ENCODE measurements at places on chromosomes 12 and 14.
A peak's percentile ranks its signal among the peaks of the same experiment; 100 is the strongest.

GRCh38 chr12:104722601-104723534 is 235.2 kb downstream of the SLC41A2 start:
- no peak for DNase-seq

- no peak for DNase-seq
These were observed 3.9 kb upstream of the PPP1R1A start for GRCh38 chr12:54592316-54592715.

DNA sequence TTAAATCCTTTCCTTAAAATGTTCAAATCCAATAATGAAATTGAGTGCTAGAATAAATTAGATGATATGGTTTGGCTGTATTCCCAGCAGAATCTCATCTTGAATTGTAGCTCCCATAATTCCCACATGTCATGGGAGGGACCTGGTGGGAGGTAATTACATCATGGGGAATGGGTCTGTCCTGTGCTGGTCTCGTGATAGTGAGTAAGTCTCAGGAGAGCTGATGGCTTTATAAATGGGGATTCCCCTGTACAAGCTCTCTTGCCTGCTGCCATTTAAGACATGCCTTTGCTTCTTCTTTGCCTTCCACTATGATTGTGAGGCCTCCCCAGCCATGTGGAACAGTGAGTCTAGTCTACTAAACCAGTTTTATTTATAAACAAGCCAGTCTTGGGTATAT is 508.5 kb downstream of the ETNK1 start:
- no peak for DNase-seq

- peak; percentile 59 for DNase-seq
These were observed 12.0 kb downstream of the TFCP2 start for GRCh38 chr12:51160814-51161459.

DNA sequence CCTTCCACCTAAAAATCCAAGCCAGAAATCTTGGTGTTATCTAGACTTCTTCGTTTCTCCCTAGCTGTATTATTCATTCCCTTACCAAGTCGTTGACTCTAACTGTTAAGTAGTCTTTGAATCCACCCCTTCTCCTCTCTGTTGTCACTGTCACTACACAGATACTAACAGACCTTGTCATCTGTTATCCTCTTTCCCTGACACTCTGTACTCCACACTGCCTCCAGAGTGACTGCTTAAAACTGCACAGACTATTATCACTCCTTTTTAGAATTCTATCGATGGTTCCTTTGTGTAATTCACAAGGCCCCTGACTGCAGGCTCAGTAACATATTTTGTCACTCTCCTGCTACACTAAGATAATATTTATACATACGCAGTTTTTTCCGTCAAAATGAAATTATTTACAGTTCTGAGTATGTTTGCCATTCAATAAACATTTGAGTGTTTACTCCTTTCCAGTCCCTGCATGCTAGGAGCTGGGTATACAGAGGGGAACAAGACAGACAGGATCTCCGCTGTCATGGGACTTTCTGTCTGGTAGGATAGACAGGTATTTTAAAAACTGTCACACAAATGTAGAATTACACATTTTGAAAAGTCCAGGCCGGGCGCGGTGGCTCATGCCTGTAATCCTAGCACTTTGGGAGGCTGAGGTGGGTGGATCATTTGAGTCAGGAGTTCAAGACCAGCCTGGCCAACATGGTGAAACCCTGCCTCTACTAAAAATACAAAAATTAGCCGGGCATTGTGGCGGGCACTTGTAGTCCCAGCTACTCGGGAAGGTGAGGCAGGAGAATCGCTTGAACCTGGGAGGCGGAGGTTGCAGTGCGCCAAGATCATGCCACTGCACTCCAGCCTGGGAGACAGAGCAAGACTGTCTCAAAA is 3.8 kb downstream of the MARS1 start:
- DNase-seq, result peak; percentile 27

All from NB4 (cell line).